Suppressor macrophage (primary cell): ENCODE measurements at places on chromosomes 4 and X.

- DNase-seq: no peak
Measured at GRCh38 chr4:122712782-122713181, 19.7 kb upstream of the BBS12 start.

GRCh38 chrX:76428243-76429130 is 977 bp downstream of the MAGEE1 start:
- DNase-seq: no peak

GRCh38 chr4:174316954-174317353 is 33.2 kb downstream of the CEP44 start:
- DNase-seq: no peak

- DNase-seq: no peak
Measured at GRCh38 chr4:187166886-187167512, 443.3 kb upstream of the FAT1 start.

GRCh38 chr4:82230306-82230705 is 143.5 kb downstream of the HNRNPD start:
- DNase-seq: peak; percentile 81

DNA sequence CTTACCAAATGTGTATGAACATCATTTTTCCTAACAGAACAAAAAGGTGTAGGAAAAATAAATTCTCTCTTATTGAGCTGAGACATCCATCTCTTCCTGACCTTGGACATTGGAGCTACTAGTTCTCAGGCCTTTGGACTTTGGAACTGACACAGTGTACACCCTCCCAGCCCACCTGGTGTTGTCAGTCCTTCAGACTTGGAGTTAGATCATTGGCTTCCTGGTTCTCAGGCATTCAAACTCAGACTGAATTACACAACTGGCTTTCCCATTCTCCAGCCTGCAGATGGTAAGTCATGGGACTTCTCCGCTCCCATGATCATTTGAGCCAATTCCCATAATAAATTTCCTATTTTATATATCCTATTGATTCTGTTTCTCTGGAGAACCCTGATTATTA is 84.8 kb upstream of the EDNRA start:
- no peak for DNase-seq

DNA sequence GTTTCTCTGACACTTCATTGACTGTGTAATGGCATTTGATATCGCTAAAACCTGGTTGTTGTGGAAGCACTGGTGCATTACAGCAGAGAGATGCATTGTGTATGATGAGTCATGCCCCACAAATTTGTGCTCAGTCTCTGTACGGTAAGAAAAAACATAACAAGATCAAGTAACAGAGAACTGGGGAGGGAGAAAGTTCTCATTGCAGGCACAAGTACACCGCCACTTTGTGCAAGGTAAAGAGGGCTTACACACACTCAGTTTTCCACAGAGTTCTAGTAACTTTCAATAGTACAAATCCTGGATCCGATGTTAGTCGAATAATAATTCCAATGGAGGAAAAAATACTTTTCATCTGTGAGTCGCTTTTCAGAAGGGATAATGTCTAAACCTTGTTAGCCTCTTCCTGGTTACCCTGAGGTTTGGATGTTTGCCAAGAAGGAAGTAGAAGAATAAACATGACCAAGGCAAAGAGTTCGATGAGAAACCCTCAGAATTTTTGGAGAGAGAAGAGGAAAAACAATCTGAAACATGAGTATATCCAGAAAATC is 512.5 kb upstream of the SLIT2 start:
- no peak for DNase-seq

GRCh38 chr4:3188118-3188517 is 60.8 kb upstream of the MSANTD1 start:
- DNase-seq: no peak

- no peak for DNase-seq
Measured at GRCh38 chr4:118884716-118885115, 3.9 kb upstream of the SYNPO2 start.

DNA sequence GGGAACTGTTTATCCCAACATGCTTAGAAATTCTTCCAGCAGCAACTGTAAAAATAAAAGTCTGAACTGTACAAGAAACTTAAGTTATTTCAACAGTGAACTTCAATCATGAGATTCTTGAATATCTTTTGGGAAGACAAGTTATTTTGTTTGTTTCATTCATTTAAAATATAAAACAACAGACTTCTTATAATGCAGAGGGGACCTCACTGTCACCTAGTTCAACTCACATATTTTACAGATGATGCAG is 14.9 kb downstream of the FAM9C start:
- no peak for DNase-seq

DNA sequence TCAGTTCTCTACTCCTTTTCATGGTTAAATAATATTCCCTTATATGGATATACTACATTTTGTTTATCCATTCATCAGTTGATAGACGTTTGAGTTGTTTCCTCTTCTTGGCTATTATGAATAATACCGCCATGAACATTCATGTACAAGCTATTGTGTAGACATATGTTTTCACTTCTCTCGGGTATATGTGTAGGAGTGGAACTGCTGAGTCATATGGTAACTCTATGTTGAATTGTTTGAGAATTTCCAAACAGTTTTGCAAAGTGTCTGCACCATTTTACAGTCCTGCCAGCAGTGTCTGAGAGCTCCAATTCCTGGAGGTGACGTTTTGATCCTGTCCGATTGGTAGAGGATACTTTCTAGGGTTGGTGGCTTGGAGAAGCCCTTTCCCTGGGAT is 23.6 kb downstream of the PLAC1 start:
- DNase-seq: peak; percentile 3
